ENCODE measurements at places on chromosomes 3 and 15. TPM values are rescaled to one million over a fixed set of nuclear protein-coding genes. Genes with fewer than 3 reads are reported as not detected.
A peak's percentile ranks its signal among the peaks of the same experiment; 100 is the strongest.

Gene EFCC1
- not detected for total RNA-seq

DNA sequence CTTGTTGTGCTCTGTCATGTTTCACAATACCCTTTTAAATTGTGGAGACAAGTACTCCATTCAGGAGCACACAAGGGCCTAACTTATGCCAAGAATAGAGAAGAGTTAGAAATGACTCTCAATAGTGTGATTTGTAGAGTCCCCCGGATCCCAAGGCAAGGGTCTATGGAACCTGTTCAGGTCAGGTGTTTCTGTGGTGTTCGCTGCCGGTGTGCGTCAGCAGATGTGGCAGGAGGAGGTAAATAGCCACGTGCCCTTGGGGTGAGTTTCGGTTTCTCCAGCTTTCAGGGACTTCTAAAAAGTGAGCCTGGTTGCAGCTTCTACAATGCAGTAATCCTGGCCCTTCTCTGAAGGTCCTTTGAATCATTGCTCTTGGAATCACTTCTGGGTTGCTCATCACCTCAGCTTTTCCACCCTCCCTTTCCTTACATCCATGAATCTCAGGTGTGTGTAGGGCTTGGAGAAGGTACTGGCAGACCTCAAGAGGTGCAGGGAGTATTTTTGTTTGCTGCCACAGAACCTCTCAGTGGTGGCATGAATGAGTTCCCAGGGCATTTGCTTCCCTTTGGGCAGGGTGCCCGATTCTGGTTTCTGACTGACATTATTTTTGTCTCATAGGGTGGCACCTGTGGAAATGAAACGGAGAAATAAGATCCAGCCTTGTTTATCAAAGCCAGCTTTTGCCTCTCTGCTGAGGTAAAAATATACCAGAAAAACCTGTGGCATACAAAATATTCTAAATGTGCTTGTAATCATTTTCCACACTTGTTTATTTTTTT lies 7.3 kb downstream of the ST3GAL6 start:
- no peak overlapping the region for H3K4me3 ChIP-seq
- H3K27ac ChIP-seq: no peak overlapping the region
- H3K4me1 ChIP-seq: no peaks in the 10 kb centered on the region
- no peaks in the 10 kb centered on the region for H3K27me3 ChIP-seq
- no peaks in the 10 kb centered on the region for H3K36me3 ChIP-seq

Gene CCDC32
- 21.8 TPM for total RNA-seq

- peaks cover 30% of the 10 kb centered on the region for H3K4me1 ChIP-seq
- H3K36me3 ChIP-seq: no peaks in the 10 kb centered on the region
- peak overlapping the region; percentile 56 for H3K27ac ChIP-seq
- H3K27me3 ChIP-seq: no peaks in the 10 kb centered on the region
Observed at GRCh38 chr3:77348244-77348855, 308.5 kb downstream of the ROBO2 start.

- no peak overlapping the region for H3K27ac ChIP-seq
- H3K4me3 ChIP-seq: no peak overlapping the region
- H3K27me3 ChIP-seq: no peaks in the 10 kb centered on the region
- DNase-seq: no peak
- H3K4me1 ChIP-seq: no peaks in the 10 kb centered on the region
Observed at GRCh38 chr3:171480526-171480925, 20.3 kb upstream of the TNIK start.

Data from Karpas-422 (cell line).